ENCODE measurements at places on chromosomes 3 and 15.
A peak's percentile ranks its signal among the peaks of the same experiment; 100 is the strongest.

GRCh38 chr3:144032531-144033239, 61.1 kb downstream of the DIPK2A start:
- no peak for DNase-seq

- no peak for DNase-seq
Measured at GRCh38 chr3:38371541-38372213, 25.1 kb downstream of the XYLB start.

GRCh38 chr3:119898478-119899191, 116.7 kb downstream of the NR1I2 start:
- DNase-seq: peak; percentile 62

DNA sequence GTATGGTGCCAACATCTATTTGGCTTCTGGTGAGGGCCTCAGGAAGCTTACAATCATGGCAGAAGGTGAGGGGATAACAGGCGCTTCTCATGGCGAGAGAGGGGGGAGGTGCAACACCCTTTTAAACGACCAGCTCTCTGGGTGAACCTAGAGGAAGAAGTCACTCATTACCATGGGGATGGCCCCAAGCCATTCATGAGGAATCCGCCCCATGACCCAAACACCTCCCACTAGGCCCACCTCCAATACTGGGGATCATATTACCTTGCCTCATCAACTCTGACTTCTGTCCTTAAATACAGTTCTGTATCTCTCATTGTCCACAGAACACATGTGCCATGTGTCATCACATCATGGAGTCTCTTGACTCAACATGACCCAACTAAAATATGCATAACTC, 37.5 kb upstream of the CLRN1 start:
- DNase-seq: no peak

DNA sequence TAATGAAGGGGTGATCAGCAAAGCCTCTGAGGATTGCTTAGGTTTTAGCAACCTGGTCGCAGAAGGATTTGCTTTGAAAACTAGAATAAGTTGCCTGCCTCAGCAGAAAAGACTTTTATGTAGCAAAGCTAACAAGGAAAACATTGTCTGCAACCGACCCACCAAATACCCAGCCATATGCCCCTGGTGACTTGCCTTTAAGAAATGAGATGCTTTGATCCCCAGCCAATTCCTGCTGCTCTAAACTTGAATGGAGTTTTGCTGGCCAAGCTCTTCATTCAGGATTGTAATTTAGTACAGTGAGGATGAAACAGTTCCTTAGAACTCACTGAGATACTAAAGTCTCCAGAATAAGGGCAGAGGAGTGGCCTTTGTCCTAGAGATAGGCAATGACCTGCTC, 139.8 kb upstream of the PROK2 start:
- no peak for DNase-seq

GRCh38 chr3:115855911-115856310, 232.6 kb downstream of the GAP43 start:
- no peak for DNase-seq

- DNase-seq: no peak
Measured at GRCh38 chr3:42302924-42303634, 37.1 kb upstream of the CCK start.

DNA sequence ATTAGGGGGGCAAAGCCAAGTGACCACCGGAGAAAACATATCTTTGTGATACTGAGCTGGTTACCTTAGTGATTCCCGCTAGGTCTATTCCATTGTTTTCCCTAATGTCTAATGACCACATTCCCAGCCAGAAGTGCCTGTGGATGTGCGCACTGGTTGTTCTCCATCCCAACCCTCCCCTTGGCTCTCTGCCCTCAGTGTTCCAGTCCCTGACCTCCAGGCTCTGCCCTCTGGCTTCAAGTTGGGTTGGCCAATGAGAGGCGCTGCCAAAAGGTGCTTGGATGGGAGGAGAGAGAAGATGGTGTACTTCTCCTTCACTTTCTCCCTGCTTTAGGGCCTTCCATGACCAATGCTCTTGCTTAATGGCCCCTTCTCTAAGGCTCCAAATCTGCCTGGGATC, 2.4 kb downstream of the COLQ start:
- DNase-seq: no peak

GRCh38 chr15:77609558-77609957, 23.2 kb downstream of the LINGO1 start:
- no peak for DNase-seq

DNA sequence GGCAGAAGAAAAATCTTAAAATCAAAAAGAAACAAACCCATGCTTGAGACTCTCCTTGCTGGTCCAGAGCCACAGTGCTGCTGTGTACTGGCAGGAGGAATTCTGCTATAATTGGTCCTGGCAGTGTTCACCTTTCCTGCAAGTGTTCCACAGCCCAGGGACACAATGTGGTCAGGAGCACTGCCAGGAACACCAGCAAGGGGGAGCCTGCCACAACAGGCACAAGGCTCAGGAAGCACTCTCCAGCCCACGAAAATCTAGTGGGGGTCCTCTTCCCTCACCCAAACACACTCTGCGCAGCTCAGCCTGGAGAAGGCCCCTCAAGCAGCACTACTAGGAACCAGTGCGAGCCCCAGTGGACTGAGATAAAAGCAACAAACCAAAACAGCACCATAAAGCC, 92.9 kb downstream of the UBE3A start:
- DNase-seq: peak; percentile 27

- no peak for DNase-seq
Measured at GRCh38 chr3:44827196-44827595, 34.5 kb upstream of the TMEM42 start.

DNA sequence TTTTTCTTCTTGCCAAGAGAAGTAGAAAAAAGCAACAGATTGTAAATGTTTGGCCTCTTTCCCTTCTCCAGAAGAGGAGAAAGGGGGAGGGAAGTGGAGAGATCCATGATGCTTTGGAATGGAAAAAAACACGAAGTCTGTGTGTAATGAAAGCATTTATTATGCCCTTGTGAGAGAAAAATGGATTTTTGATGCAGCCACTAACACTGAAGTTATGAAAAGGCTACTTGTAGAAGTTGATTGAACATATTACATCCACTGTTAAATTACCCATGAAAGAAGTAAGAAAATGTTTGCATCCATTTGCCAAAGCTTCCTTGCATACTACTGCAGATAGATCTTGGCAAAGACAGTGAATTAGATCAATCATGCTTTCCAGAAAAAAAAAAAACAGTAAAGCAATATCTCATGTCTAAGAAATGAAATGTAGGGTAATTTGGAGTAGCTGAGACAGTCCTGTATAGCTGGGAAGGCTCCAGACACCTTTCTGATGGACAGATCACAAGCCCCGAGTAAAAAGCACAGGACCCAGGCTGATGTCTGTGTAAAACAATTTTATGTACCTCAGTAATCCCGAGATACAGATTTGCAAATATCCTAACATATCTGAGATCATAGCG, 295.5 kb downstream of the PLOD2 start:
- no peak for DNase-seq

- DNase-seq: no peak
Measured at GRCh38 chr3:195889870-195890295, 18.5 kb downstream of the TNK2 start.

DNA sequence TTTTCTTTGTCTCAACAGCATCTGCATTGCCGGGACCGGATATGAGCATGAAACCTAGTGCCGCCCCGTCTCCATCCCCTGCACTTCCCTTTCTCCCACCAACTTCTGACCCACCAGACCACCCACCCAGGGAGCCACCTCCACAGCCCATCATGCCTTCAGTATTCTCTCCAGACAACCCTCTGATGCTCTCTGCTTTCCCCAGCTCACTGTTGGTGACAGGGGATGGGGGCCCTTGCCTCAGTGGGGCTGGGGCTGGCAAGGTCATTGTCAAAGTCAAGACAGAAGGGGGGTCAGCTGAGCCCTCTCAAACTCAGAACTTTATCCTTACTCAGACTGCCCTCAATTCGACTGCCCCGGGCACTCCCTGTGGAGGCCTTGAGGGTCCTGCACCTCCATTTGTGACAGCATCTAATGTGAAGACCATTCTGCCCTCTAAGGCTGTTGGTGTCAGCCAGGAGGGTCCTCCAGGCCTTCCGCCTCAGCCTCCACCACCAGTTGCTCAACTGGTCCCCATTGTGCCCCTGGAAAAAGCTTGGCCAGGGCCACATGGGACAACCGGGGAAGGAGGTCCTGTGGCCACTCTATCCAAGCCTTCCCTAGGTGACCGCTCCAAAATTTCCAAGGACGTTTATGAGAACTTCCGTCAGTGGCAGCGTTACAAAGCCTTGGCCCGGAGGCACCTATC, 5.0 kb downstream of the NUTM1 start:
- no peak for DNase-seq

GRCh38 chr15:66713843-66714508, 11.9 kb downstream of the SMAD6 start:
- no peak for DNase-seq

DNA sequence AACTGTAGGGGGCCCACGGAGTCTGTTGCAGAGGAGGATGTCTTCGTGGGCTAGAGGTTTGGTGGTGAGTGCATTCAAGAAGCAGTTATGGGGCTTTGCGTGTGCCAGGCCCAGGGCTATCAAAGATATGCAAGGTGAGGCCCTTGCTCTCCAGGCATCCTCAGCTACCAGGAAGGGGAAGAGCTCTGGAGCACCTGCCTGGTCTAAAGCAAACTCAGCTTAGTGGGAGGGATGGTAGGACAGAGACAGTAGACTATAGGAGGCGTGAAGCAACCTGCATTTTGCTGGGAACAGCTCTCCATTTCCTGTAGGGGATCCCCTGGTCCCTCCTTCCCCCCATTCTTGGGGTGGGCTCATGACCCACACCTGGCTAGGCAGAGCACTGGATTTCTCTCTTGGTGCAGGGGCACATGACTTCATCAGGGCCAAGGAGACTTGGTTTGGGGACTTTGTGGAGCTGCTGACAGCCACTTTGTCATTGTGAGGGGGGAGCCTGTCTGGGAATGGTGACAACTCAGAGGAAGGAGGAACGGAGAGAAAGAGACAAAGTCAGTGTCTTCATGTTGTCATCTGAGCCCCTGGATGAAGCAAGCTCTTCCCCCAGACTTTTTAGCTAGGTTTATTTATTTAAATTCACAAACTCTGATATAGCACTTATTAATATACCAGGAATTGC, 8.6 kb upstream of the EEFSEC start:
- DNase-seq: no peak

DNA sequence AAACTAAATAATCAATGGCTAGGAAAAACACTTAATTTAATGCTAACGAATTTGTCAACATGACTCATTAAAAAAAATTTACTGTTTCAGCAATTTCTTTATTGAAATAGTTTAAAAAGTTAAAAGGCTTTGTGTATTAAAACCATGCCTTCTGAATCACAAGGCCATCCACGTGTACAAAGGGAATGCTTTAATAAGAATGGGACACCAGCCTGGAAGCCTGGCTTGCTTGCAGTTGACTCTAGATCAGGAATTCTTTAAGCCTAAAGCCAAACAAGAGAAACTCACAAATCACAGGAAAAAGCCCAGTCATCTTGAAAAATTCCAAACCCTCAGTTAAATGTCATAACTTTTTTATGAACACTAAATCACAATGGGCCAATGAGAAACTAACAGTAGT, 137.6 kb downstream of the PEAK1 start:
- DNase-seq: peak; percentile 89

DNA sequence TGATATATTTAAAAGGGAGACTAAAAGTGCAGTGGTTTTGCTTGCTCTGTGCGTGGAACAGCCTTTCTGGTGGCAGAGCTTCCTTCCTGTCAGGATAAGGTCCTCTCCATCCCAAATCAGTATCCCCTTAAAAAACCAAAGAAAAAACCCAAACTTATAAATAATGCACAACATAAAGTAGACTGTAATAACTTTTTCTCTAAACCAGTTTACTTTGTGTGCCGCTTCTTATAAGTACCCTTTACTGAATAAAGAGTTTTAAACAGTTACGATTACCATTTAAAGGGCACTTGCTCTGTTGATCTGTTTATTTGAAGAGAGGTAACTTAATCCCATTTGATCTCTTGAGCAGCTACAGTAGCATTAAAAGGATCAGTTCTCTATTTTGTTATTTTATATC, 2.5 kb downstream of the PIK3CA start:
- no peak for DNase-seq

DNA sequence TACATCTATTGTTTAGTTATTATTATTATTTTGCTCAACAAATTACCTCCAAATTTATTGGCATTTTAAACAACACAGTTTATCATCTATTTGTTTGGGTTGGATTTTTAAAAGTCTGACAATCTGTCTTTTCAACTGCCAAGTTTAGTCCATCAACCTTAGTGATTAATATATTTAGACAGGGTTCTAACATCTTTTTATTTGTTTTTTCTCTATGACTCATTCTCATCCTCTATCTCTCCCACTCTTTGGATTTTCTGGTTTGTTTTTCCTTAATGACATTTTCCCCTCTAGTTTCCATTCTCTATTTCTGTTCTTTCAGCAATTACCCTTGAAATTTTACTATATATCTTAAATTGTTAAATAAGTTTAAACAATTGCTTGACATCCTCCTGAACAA, 41.9 kb downstream of the EMC4 start:
- DNase-seq: no peak

- DNase-seq: peak; percentile 67
Measured at GRCh38 chr3:136750897-136751315, 1.3 kb downstream of the STAG1 start.

- DNase-seq: no peak
Measured at GRCh38 chr3:72692990-72693389, 155.3 kb downstream of the SHQ1 start.

- no peak for DNase-seq
Measured at GRCh38 chr3:42290966-42291714, 25.2 kb upstream of the CCK start.

DNA sequence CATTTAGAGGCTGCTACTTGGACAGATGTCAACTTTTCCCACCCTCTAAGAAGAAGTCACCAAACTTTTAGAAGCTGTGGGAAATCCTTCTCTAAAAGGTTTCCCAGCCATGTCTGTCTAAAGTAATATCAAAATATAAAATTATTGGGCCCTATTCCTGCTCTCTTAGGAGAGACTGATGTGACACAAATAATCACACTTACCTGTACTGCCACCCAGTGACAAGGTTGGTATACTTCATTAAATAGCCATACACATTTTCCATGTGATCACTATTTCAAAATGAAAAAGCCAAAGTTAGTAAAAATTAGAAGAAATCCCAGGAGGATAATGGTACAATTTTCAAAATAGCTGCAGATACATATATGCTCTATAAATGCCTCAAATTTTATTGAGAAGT, 12.6 kb downstream of the OSBPL11 start:
- DNase-seq: no peak

GRCh38 chr15:59371458-59372351, 966 bp downstream of the MYO1E start:
- DNase-seq: no peak
